ENCODE measurements at places on chromosomes 11 and 22.

DNA sequence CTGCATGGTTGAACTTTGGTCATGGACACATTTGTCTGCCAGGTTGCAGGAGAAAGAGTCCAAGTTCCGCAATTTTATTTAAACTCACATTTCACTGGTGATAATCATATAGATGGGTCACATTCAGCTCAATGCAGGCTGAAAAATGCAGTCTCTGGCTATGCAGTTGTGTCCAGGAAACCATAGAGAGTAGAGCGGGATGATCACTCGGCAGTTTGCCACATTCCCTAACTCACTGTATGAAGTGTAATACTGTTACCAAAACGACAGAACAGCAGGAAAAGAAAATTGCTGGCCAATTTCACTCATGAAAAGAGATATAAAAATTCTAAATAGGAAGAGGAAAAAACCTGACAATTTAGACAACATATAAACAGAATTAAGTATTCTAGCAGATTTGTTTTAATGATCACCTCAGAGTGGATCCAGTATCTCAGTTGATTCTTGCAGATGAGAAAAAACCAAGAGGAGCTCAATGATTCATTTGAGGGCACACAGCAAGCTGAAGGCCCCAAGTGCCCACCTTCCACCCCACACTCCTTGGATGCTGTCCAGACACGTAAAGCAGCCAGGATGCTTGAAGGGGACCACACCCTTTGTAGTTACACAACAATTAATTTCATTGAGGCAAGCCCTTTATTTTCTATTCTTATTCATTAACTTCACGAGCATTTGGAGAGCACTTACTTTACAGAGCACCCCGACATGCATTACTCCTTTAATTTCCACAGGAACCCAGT, 422.3 kb downstream of the SOX6 start:
- DNase-seq: no peak

GRCh38 chr22:39616781-39617180, 46.2 kb downstream of the CACNA1I start:
- DNase-seq: no peak

GRCh38 chr11:122220321-122220720, 104.3 kb upstream of the BLID start:
- no peak for DNase-seq

GRCh38 chr22:46727813-46728364, 10.2 kb downstream of the CERK start:
- no peak for DNase-seq

DNA sequence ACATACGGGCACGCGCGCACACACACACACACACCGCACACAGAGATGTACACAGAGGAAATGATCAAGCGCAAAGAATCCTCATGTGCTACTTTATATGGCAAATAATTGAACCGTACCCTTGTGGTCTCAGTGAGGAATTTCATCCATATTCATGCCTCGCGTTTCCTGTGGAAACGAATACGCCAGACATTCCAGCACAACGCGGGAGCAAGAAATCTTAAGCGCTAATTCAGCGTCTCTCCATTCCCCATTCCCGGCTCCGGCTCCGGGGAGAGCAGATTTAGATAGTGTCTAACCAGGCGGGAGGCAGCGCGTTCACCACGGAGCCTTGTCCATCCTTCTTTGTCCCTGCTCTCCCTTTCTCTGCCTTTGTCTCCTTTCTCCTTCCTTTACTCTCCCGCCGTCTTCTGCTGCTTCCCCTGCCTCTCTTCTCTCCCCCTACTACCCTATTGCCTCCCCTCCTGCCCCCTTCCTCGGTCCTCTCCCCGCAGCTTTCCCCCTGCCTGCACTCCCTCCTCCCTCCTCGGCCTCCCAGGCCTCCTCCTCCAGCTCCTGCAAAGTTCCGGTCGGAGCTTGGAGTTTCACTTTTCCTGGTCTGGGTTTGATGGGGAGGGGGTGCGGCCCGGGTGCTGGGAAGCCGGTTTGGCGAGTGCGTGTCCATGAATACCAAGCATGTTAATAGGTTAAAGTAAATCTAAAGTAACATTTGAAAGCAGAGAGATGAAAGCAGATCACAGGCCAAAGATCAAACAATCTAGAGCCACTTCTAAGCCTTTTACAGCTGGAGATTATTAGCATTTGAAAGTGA, 579.3 kb downstream of the BUD13 start:
- DNase-seq: no peak

DNA sequence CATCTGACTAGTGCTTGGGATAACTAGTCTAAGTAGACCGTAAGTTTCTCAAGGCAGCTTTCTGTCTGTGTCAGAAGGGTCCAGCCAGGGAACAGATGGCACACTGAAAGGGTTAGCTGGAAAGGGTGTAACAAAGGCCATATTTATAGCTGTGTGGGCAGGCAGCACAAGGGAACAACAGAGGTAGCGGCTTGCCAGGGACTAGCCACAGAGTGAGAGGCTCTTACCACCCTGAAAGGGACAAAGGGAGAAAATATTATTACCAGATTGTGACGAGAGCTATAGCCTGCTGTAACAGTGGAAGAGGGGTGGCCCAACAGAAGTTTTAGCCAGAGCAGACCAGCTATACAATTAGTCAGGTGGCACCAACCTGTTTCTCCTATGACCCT, 129.4 kb downstream of the CCDC34 start:
- DNase-seq: no peak
